ENCODE measurements at places on chromosomes 2 and 18.

DNA sequence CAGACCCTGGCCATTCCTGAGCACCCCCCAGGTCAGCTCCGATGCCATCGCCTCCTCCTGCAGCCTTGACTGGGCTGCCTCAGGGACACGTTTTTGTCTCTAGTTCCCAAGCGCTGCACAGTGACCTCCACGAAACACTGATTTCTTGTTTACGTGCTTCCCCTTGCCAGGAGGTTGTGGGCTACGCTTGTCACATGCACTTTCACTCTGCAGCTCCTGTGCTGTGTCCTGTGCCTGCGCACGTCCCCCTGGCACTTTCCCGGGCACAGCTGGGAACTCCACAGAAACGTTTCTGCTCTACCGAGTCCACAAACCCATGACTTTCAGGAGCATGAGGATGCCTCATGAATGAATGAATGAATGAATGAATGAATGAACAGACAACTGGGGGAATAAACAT, 160.6 kb downstream of the LAMA1 start:
- DNase-seq = no peak

GRCh38 chr2:169561364-169561763, 12.3 kb downstream of the FASTKD1 start:
- DNase-seq = no peak

DNA sequence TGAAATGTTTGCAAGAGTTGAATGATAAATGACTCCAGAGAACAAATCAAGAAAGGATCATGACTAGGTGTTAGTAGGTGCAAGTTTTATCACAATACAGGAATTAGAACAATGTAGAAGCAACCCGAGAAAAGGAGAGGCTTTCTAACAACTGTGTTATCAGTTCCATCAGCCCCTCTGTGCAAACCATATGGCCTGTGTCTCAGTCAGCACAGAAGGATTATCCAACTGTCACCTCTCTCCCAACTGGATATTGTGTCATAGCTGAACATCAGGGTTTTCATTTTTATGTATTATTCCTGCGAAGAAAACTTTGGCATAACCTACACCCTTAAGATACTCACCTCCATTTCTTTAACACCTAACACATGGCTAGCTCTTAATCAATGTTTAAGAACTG, 321.6 kb upstream of the RND3 start:
- no peak for DNase-seq

- no peak for DNase-seq
Measured at GRCh38 chr2:20596973-20597859, 53.7 kb downstream of the HS1BP3 start.

GRCh38 chr2:207202645-207203044, 36.9 kb upstream of the KLF7 start:
- DNase-seq = no peak

DNA sequence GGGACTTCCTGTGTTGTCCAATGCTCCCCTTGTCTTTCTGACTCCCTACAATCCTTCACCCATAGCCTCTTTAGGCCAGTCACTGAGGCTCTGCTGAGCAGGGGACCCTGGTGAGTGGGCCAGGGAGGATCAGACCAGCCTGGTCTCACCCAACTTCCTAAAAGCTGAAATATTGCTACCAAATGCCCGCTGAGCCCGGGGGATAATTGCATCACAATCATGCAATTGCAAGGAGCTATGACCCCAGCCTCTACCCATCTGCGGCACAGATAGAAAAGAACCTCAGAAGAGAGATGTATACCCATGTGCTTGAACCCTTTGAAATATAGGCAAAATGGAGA, 3.7 kb upstream of the SP100 start:
- DNase-seq = no peak

DNA sequence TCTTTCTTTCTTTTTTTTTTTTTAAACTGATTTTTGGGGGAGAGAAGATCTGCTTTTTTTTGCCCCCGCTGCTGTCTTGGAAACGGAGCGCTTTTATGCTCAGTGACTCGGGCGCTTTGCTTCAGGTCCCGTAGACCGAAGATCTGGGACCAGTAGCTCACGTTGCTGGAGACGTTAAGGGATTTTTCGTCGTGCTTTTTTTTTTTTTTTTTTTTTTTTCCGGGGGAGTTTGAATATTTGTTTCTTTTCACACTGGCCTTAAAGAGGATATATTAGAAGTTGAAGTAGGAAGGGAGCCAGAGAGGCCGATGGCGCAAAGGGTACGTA, 587 bp downstream of the MEIS1 start:
- DNase-seq = no peak

GRCh38 chr2:195871326-195871725, 197.3 kb downstream of the DNAH7 start:
- DNase-seq = no peak

DNA sequence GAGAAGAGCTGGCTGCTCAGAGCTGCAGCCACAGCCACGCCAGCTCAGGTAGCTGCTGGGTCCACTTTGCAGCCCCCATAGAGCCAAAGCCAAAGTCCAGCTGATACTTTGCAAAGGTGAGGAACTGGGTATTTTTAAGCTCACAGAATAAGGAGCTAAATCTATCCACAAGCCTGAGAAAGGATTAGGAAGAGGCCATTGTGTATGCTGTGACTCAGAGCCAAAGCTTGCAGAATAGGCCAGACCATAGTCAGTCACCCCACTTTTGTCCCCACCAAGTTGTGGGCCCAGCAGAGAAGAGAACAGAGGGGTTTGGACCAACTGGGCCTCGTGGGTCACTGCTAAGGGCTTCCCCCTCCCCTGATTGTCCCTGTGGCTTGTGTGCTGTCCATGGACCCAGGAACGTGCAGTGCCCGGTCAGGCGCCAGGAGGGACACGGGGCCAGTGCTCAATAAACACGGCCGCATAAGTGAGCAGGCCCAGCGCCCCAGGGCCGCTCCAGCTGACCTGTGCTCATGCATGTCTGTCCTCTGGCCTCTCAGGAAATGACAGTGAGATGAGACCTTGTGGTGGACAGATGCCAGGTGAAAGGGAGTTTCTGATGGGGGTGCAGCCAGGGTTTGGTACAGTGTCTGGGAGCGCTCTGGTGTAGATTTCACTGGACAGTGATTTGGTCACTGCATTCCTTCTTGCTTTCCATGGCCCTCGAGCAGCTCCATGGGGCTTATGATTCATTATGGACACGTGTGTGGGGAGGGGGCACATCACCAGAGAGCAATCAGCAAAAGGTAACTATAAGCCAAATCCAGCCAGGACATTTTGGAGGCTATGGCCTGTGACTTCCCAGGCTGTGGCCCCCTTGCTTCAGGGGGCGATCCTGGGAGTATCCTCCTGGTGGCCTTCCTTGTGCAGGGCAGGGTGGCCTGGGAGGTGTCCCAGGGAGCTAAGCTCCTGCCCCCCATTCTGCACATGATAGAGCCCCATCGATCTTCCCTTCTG, 31.3 kb downstream of the MAL start:
- DNase-seq = no peak

- no peak for DNase-seq
Measured at GRCh38 chr2:218022851-218023530, 20.2 kb upstream of the TNS1 start.

DNA sequence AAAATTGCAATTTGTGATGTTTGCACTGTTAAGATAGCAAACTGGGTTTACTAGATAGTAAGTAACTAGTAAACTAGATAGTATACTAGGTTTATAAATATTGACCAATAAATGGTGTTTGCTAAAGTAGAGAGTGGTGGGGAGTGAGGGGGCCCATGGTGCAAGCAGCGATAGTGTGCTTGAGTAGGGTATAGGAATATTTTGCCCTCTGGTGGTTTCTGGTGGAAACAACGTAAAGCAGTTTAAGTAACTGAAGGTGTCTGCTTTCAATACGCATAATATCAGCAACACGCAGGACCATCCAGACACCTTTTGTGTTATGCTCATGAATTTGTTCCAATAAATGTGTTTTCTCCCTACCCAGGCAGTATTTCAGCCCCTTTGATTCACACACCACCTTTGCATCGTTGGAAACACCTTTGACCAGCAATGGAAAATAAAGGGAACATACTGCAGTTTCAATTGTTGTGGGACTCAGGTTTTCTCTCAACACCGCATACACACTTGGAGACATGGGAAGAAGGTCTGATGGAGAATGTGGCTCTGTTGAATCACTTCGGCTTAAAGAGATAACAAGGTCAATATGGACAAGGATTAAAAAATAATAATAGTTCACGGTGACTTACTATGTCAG, 16.7 kb upstream of the STAT1 start:
- no peak for DNase-seq

- DNase-seq = no peak
Measured at GRCh38 chr2:54423213-54423612, 32.9 kb upstream of the SPTBN1 start.

DNA sequence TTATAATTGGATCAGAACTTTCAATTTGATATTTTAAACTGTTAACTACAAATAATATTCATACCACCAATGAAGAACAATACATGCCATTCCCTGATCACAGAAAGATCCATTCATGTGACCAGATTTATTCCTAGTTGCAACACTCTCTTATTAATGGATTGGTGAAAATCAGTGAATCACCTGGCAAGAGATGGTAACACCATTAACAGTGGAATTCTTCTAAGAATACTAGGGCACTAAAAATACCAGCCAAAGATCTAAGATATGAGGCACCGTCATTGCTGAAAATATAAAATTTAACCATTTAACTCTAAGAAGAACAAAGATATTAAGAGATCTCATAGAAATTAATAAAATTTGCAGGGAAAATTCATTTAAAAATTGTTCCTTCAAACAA, 58.1 kb downstream of the MAP4K3 start:
- no peak for DNase-seq

Data from stimulated activated CD4-positive, alpha-beta T cell treated with anti-CD3 and anti-CD28 coated beads, Interleukin-15, amount 100 ng/mL, for 48 hours (primary cell).